ENCODE measurements at places on chromosomes 4 and X.

- DNase-seq, result no peak
These were observed 91.5 kb downstream of the ELOVL6 start for GRCh38 chr4:110106931-110107296.

DNA sequence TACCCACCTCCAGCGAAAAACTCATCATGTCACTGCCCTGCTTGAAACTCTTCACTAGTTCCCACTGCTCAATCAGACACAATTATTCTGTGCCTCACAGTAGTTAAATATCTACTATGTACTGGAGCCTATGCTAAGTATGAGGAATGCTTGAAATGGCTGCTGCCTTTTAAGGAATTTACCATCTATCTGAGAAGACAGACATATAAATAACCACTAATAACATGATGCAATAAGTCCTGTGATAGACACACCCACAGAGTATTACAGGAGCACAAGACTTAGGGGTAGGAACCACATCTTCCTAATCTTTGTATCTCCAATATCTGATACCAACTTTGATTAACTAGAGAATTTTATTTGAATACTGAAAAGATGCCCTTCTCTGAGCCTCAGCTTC lies 21.1 kb downstream of the SLC25A53 start:
- DNase-seq, result no peak

DNA sequence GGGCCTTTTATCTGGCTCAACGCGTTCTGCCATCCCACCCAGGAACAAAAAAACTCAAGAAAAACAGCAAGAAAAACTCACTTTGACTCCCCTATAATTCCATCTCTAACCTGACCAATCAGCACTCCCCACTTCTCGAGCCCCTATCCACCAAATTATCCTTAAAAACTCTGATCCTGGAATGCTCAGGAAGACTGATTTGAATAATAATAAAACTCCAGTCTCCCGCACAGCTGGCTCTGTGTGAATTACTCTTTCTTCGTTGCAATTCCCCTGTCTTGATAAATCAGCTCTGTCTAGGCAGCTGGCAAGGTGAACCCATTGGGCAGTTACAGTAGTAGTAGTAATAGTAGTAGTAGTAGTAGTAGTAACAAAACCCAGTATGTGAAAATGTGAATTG lies 165.7 kb upstream of the CASK start:
- DNase-seq, result no peak

- DNase-seq, result no peak
These were observed 29.3 kb downstream of the CRMP1 start for GRCh38 chr4:5863461-5864113.

DNA sequence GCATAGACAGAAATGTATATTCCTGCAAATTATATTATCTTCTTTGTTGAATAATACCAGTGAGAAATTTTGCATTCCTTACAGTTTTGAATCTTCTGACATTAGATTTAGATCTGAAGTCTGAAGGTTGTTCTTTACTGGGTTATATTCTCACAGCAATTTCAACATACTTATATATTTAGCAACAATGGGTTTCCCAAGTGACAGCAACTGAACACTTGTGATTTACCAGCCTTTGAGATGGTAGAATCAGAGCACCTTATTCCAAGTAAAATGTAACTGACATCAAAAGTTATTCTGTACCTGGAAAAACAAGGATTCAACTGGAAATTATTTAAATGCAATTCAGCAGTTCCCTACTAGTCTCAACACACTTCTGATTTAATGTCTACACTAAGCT lies 66.0 kb downstream of the RELL1 start:
- no peak for DNase-seq

DNA sequence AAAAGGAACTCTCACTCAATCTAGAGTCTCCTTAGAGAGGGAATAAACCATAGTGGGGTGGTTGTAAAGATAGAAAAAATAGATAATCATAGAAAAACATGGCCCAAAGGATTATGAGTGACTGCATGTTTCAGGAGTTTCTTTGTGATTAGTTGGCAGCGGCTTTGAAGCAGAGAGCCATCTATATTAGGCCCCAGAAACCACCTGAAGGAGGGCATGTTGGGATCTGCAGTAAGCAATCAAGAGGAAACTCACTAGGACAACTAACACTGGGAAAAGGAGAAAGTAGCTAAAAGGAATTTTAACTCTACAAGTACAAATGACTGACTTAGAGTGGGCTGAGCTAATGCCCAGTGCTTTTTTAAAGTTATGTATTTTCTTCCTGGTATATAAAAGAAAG lies 269.2 kb upstream of the NRK start:
- DNase-seq, result no peak

DNA sequence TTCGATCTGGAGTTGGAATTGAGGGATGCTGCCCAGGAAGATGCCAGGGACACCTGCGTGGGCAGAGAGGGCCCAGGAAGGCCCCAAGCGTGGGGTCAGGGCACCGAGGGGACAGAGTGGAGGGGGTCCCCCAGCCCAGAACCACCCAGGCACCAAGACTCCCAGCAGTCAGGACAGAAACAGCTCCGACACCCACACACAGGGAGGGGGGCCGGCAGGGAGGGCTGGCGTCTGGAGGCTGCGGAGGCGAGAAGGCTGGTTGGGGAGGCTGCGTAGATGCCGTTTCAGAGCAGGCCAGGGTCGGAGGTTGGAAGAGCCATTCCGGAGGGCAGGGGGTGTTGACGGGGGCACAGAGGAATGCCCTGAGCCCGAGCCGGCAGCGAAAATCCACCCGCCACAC lies 23.6 kb downstream of the ATP5ME start:
- DNase-seq, result no peak

DNA sequence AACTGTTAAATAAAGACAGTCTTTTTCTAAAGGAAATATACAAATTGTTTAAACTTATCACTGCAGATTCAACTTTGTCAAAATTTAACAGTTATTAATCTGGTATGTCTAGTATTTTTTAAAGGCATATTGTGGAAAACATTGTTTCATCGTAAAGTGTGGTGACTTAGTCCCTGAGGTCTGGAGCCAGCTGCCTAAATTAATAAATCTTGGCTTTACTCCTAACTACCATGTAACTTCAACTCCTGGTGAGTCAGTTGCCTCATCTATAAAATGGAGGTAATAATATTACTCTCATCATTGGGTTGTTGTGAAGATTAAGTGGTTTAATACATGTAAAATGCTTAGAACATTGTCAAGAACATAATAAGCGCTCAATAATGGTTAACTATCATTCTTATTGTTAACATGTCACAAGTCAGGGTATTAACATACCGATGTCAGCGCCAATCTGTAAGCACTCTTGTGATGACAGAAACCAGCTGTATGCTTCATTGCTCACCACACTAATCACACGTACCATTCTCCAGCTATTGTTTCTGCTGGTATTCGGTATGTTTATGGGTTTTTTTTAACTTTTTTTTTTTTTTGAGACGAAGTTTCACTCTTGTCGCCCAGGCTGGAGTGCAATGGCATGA lies 14.1 kb upstream of the SMIM43 start:
- DNase-seq, result no peak

GRCh38 chr4:163958751-163959150 lies 464.3 kb downstream of the TMA16 start:
- DNase-seq, result no peak

DNA sequence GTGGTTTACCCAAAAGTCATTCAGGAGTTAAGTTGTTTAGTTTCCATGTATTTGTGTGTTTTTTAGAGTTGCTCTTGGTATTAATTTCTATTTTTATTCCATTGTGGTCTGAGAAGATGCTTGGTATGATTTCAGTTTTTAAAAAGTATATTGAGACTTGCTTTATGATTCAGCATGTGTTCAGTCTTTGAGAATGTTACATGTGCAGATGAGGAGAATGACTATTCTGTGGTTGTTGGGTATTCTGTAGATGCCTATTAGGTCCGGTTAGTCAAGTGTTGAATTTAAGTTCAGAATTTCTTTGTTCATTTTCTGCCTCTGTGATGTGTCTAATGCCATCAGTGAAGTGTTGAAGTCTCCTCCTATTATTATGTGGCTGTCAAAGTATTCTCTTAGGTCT lies 249.4 kb downstream of the ARHGAP10 start:
- DNase-seq, result no peak

DNA sequence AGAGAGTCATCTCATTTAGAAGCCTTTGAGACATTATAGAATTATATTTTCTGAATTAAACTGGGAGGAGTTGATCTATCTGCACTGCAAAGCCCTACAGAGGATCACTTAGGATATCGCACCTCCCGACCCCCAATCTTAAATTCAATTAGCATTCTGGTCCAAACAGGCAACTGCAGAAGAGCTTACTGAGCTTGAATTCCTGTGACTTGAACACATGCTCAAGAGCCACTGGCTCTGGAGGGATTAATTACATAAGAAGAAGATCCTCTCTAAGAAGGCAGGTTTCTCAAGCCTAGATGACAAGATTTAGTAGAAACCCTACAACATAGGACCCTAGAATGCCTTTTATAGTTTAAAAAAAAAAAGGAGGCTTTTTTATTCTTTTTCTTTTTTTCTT lies 548.9 kb downstream of the ARAP2 start:
- no peak for DNase-seq

DNA sequence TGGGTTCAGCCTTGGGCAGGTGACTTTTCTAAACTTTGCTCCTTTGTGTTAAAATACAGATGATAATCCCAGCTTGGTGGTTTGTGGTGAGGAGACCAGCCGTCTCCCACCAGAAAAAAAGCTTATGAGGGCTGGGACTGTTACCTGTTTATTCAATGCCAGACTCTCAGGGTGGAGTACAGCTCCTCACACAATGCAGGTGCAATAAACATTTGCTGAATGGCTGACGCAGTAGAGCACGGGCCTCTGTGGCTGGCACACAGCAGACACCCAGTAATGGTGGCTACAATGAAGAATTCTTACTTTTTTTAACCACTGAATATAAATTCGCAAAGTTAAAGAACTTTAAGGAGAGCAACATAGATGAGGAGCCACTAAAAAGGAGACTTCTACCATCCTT lies 30.2 kb downstream of the BEND4 start:
- DNase-seq, result no peak

DNA sequence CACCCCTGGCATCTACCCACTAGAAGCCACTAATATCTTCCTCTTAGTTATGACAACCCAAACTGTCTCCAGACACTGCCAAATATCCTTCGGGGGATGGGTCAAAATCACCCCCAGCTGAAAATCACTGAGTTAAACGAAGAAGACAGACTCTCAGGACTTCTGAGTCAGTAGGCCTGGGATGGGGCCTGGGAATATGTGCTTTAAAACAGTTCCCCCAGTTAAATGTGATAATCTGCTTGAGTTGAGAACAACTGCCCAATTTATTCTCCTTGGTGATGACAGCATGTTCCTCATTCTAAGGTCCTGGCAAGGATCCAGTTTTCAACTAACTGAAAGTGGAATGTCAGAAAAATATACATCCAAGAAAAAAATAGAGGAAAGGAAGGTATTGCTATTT lies 52.4 kb downstream of the CBLL2 start:
- no peak for DNase-seq

- no peak for DNase-seq
These were observed 242.3 kb downstream of the GALNTL6 start for GRCh38 chr4:172055498-172055897.

DNA sequence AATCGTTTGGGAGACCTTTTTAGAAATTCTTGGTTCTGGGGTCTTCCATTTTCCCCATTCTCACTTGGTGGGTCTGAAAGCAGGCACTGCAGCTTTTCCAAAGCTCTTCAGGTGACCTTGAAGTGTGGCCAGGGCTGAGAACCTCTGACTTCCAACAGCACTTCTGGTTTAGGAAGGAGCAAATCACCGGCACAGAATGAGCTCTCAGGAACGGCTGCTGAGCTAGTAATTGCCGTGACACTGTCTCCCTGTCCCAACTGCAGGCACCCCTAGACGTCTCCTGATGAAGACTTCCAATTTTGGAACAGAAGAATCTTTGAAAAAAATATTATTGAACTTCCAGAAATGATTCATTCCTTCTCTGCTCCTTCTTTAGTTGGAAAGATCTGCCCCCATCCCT lies 31.3 kb downstream of the CD38 start:
- DNase-seq, result no peak

DNA sequence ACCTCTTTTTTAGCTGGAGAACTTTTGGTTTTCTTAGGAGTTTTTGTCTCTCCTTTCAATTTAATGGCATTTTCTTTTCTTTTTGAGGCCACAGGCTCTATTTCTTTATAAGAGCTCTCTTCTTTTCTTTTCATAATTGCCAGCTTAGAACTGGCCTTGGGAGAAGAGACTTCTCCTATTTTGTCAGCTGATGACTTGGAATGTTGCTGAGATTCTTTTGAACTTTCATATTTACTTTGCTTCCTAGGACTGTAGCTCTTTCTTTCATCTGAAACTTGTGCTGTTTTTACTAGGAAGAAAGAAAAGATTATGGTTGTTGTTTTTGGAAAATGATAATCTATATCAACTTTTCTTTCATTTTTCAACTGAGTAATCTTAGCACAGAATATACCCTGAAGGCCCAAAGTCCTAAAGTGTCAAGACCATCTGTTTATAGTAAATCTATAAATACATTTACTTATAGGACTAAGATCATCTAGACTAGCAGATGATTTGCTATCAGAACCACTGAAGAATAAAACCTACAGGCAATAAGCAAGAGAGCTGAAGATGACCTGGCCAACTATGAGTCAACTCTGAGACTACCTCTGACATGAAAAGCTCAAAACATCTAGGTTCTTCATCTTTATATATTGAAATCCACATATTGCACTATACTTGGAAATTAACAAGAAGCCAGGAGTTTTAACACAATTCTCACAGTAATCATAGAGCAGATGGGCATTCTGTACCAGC lies 45.6 kb downstream of the RFC1 start:
- DNase-seq, result no peak

- DNase-seq, result no peak
These were observed 1076.9 kb upstream of the GRID2 start for GRCh38 chr4:91226867-91227266.

DNA sequence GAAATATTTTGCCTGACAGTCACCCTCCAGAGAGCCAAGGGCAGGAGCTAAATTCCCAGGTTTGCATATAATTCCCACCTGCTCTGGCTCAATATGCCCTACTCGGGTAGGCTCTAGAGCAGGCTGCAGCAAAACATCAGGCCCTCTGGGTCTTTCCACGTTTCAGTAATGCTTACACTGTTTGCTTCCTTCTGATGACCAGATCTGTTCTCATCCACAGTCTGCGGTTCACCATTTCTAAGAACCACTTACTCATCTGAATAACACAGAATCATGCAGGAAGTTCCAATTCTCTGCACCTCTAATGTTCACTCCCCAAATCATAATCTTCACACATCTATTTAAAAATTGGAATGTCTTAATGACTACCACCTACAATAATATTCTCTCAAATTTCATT lies 141.4 kb downstream of the PPP3CA start:
- no peak for DNase-seq
